ENCODE measurements at places on chromosomes 1 and 21.

GRCh38 chr1:43875331-43875730 is 58.3 kb upstream of the ARTN start:
- DNase-seq = no peak

DNA sequence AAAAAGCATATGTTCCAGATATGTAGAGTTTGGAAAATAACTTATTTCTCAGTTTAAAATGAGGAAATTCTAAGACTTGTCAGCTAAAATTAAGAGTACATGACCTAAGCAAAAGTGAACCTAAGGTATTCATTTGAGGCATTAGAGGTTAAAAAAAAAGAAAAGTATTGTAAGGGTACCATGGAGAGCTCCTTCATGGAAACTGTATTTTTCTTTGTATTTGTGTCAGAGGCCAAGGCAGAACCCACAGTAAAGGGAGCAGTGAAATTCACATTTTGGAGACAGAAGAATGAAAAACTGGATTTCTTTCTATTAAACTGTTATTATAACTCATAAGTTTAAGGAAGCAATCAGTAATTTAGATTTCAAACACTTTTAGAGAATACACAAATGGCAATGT is 1494.8 kb downstream of the KCNT2 start:
- no peak for DNase-seq

DNA sequence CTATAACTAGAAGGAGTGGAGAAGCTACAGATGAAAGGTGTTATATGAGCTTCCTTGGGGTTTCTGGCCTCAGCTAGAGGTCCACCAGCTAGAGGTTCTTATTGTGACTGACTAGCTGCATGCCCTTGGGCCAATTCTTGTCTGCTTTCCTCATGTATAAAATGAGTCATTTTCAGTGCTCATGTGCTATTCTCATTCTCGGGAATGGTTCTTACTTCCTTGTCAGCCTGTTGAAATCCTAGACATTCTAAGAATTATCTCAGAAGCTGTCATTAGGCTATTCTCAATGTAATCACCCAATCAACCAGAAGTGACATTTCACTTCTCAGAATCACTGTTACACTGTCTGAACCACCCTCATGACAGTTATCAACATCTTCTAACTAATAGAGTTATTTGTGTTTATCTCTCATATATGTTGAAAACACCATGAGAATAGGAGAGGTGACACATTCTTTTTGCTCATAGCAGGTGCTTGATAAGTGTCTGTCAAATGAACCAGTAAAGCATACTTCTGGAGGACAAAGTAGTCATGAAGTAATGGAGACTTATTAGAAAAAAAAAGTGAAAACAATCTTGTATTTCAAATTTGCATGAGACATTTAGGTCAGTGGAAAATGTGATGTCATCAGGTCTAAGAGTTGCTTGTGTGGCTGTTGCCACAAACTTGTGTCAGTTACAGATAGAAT is 122.8 kb upstream of the IVNS1ABP start:
- DNase-seq = no peak

GRCh38 chr1:26405281-26405915 is 5.2 kb upstream of the LIN28A start:
- DNase-seq = no peak
